ENCODE measurements at places on chromosomes 12 and 14. TPM values are rescaled to one million over a fixed set of nuclear protein-coding genes. Genes with fewer than 3 reads are reported as not detected.

- no peaks in the 10 kb centered on the region for H3K4me1 ChIP-seq
- H3K4me3 ChIP-seq, result no peak overlapping the region
- no peaks in the 10 kb centered on the region for H3K36me3 ChIP-seq
- no peak for DNase-seq
- no peak overlapping the region for H3K27ac ChIP-seq
Measured at GRCh38 chr14:29043737-29044136, 277.1 kb downstream of the FOXG1 start.

The SLC6A15 gene
- not detected for polyA plus RNA-seq

DNA sequence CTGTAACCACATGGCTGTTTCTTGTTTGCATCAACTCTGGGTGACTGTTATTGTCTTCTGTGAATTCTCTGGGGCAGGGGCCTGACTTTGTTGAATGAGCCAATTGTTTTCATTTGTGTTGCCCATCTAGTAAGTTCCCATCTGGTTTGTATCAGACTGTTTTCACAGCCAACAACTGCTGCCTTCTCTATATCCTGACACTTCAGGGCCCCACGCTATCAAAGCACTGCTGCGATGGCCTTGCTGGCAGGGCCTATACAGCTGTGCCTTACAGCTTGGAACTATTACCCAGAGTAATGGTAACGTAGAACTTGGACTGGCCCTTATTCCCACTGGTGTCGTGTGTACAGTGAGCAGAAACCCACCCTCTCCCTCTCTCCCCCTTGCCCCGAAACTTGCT is 104.3 kb upstream of the DACT1 start:
- no peaks in the 10 kb centered on the region for H3K36me3 ChIP-seq
- no peak overlapping the region for H3K27ac ChIP-seq
- peak; percentile 56 for DNase-seq
- H3K4me3 ChIP-seq, result no peak overlapping the region
- no peaks in the 10 kb centered on the region for H3K4me1 ChIP-seq
- no peaks in the 10 kb centered on the region for H3K27me3 ChIP-seq

The GYS2 gene
- polyA plus RNA-seq, result not detected

- H3K36me3 ChIP-seq, result no peaks in the 10 kb centered on the region
- no peaks in the 10 kb centered on the region for H3K27me3 ChIP-seq
- H3K27ac ChIP-seq, result no peak overlapping the region
- H3K4me3 ChIP-seq, result no peak overlapping the region
Measured at GRCh38 chr14:97618917-97619690, 821.9 kb downstream of the VRK1 start.

The ASB2 gene
- 0.97 TPM for polyA plus RNA-seq

DNA sequence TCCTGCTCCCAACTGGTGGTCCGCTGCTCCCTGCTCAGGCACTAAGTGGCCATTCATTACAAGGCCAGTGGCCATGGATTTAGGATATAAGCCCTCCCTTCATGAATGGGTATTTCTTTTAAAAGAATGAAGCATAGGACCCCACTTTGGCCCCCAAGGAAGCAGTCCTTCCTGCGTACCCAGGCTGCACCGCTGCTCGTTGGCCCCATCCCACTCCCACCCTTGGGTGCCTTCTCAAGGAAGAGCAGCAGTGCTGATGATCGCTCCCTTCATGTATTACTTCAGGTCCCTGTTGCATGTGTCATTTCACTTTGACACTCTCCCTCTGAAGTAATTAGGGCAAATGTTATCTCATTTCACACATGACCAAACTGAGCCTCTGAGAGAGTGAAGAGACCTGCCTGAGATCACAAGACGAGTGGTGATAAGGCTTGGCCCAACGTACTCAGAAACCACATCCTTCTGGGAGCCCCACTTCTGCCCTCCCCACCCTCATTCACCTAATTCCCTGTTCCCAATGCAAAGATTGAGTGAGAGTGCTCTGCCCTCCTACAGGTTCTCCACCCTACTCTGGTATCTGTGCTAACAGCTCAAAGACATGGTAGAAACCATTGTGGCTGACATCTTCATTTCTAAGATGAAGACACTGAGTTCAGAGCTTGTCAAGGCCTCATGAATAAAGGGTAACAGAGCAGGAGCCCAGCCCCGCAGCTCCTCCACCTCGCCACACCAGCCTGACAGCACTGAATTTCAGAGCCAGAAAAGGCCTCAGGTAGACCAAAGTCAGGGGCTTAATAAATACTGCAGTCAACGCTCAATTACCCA is 10.3 kb upstream of the KRT2 start:
- no peaks in the 10 kb centered on the region for H3K27me3 ChIP-seq
- H3K36me3 ChIP-seq, result no peaks in the 10 kb centered on the region
- no peak overlapping the region for H3K4me3 ChIP-seq
- DNase-seq, result no peak
- no peak overlapping the region for H3K27ac ChIP-seq

- H3K36me3 ChIP-seq, result no peaks in the 10 kb centered on the region
- H3K27me3 ChIP-seq, result no peaks in the 10 kb centered on the region
- no peak for DNase-seq
- no peak overlapping the region for H3K27ac ChIP-seq
- H3K4me1 ChIP-seq, result peaks cover 3% of the 10 kb centered on the region
Measured at GRCh38 chr12:6157482-6157881, 33.0 kb upstream of the VWF start.

DNA sequence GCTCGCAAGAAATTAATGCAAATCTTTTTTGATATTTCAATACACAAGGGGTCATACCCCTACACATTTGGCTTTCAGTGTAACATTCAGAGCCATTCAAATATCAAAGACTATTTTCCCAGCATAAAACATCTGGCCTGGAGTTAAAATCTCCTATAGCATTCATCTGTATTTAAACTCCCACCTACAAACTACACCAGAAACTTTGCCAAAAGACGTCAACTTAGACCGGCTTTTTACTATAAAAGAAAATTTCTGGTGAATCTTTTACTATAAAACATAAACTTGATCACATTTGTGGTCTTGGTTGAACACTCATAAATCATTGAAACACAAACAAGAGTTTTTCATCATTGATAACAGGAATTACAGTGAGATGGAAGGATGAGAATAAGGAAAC is 473.3 kb upstream of the DCN start:
- DNase-seq, result no peak
- no peaks in the 10 kb centered on the region for H3K4me1 ChIP-seq
- H3K27ac ChIP-seq, result no peak overlapping the region

GRCh38 chr12:16530268-16530850 is 75.6 kb downstream of the LMO3 start:
- no peak for DNase-seq
- H3K27ac ChIP-seq, result no peak overlapping the region
- H3K27me3 ChIP-seq, result no peaks in the 10 kb centered on the region
- no peaks in the 10 kb centered on the region for H3K36me3 ChIP-seq

The HPD gene
- 393 TPM for polyA plus RNA-seq

DNA sequence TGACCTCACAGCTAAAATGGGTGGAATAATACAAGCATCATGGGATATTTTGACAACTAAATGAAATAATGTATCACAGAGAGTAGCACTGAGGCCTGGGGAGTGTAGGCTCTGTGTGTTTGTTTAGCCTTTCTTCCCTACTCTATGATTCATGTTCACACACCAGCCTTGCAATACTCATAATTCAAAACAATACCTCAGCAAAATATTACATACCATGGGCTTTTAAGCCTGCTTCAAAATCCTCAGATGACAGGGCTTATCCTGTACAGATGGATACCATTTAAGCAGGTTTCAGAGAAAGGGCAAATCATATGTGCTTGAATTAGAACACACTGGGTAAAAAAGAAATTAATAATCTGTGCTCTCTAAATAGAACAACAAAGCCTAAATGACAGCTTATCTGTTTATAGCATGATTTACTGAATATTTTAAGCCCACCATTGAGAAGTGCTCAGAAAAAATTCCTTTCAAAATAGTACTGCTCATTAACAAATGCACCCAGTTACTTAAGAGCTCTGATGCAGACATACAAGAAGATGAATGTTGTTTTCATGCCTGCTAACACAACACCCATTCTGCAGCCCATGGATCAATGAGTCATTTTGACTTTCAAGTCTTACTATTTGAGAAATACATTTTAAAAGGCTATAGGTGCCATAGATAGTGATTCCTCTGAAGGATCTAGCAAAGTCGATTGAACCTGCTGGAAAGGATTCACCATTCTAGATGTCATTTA is 84.9 kb upstream of the ADAMTS20 start:
- H3K4me1 ChIP-seq, result no peaks in the 10 kb centered on the region
- H3K27me3 ChIP-seq, result no peaks in the 10 kb centered on the region
- no peak for DNase-seq
- H3K27ac ChIP-seq, result no peak overlapping the region
- H3K36me3 ChIP-seq, result no peaks in the 10 kb centered on the region

DNA sequence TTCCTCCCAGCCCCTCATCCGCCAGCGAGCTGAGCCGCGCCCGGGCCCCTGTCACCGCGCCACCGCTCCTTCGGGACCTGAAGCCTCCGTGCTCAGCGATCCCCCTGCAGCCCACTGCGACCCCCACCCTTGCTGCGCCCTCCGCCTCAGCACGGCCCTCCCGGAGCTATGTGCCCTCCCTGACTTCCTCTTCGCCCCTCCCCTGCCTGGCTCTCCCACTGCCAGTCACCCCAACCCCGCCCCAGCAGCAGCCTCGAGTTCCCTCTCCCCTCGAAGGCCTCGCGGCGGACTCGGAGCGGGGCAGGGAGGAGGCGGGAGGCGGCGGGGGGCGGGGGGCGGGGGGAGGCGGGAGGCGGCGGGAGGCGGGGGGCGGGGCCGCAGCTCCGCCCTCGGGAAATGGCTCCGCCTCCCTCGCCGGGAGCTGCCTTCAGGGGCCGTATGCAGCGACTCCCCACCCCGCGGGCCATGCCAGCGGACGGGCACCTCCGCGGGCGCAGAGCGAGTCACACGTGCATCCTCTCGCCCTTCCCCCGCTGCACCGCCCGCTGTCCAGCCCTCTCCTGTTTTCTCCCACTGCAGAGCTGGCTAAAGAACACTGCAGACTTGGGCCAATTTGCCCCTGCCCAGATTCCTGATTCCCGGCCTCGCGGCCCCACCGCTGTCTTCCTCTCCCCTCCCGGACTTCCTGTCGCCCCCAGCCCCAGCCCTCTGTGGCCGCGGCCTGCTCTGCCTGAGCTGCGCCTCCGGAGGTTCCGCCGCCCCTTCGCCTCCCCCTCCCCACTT is 29.1 kb upstream of the ADIPOR2 start:
- no peaks in the 10 kb centered on the region for H3K36me3 ChIP-seq
- H3K27me3 ChIP-seq, result no peaks in the 10 kb centered on the region
- peak; percentile 87 for DNase-seq
- peak overlapping the region; percentile 73 for H3K27ac ChIP-seq
- no peaks in the 10 kb centered on the region for H3K4me1 ChIP-seq

- H3K27me3 ChIP-seq, result no peaks in the 10 kb centered on the region
- no peaks in the 10 kb centered on the region for H3K4me1 ChIP-seq
- no peak overlapping the region for H3K4me3 ChIP-seq
Measured at GRCh38 chr12:74250891-74251290, 286.7 kb upstream of the ATXN7L3B start.

GRCh38 chr14:53350866-53351265 is 197.7 kb upstream of the DDHD1 start:
- DNase-seq, result no peak
- H3K27me3 ChIP-seq, result no peaks in the 10 kb centered on the region
- no peaks in the 10 kb centered on the region for H3K4me1 ChIP-seq
- H3K4me3 ChIP-seq, result no peak overlapping the region
- H3K27ac ChIP-seq, result no peak overlapping the region

DNA sequence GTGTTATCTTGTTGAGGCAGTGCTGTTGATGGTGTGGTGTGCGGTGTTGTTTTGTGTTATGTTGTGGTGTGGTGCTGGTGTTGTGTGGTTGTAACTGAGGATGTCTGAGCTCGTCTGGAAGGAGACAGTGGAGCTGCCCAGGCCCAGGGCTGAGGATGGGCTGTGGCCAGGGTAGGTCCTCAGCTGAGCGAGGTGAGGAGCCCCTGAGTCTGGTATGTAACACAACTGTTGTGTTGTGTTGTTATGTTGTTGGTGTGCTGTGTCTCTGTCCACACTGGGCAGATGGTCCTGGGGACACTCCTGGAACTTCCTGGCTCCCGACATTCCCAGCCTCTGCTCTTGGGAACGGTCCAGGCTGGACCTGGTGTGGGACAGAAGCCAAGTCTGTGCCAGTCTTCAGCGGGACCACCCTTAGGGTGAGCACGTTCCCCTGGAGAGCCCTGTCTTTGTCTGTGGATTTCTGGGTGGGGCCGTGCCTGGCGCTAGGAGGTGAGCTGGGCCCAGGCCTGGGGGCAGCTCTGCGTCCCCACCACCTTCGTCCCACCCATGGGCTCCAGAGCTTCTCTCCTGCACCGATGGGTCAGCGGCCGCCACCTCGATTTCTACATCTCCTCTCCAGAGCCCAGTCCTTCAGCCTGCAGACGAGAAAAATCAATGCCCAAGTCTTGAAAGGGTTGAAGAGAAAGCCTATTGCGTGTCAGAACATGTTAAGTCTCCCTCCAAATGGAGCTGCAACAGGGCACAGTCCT is 27.4 kb upstream of the SFSWAP start:
- DNase-seq, result no peak
- H3K27me3 ChIP-seq, result peaks cover 2% of the 10 kb centered on the region
- H3K4me3 ChIP-seq, result no peak overlapping the region
- no peak overlapping the region for H3K27ac ChIP-seq

The KRT5 gene
- polyA plus RNA-seq, result not detected

The KRT80 gene
- polyA plus RNA-seq, result 1.0 TPM

The COCH gene
- 1.8 TPM for polyA plus RNA-seq

- no peaks in the 10 kb centered on the region for H3K27me3 ChIP-seq
- DNase-seq, result no peak
- H3K36me3 ChIP-seq, result no peaks in the 10 kb centered on the region
- H3K27ac ChIP-seq, result no peak overlapping the region
Measured at GRCh38 chr14:74429991-74430390, 4.0 kb upstream of the SYNDIG1L start.

The CLEC4A gene
- 2.4 TPM for polyA plus RNA-seq

DNA sequence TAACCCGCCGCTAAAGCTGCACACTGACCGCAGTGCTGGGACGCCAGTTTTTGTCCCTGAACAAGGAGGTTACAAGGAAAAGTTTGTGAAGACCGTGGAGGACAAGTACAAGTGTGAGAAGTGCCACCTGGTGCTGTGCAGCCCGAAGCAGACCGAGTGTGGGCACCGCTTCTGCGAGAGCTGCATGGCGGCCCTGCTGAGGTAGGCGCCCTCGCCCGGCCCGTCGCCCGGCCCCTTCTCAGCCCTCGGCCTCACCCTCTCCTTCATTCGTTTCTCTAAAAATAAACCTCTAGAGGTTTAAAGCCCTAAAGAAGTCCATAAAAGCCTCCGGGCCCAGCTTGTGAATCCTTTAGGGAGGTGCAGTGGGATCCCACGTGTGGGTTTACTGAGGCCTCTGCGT is 52.2 kb upstream of the AMN start:
- no peaks in the 10 kb centered on the region for H3K27me3 ChIP-seq
- H3K27ac ChIP-seq, result no peak overlapping the region
- DNase-seq, result no peak
- peaks cover 2% of the 10 kb centered on the region for H3K36me3 ChIP-seq
- H3K4me1 ChIP-seq, result peaks cover 8% of the 10 kb centered on the region

Measured in kidney (tissue), 22 donors.